ENCODE measurements at places on chromosomes 11 and 22.

DNA sequence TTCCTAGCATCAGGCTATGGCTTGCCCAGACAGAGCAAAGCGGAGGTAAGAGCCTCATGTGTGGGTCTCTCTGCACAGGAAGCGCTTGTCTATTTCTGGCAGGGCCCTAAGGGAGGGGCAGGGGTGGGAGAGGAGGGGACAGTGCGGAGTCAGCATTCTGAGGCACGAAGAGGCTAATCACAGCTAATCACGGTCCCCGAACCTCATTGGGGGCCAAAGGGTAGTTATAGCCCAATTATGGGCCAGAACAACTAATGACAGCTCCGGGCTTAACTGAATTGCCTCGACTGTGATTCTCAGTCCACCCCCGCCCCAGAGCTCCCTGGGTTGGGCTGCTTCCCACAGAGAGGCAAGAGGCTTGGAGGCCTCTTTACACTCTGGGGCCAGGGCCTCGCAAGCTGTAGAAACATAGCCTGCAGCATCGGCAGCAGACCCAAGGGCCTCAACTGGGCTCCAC is 72.7 kb upstream of the PRDM11 start:
- DNase-seq, result no peak

DNA sequence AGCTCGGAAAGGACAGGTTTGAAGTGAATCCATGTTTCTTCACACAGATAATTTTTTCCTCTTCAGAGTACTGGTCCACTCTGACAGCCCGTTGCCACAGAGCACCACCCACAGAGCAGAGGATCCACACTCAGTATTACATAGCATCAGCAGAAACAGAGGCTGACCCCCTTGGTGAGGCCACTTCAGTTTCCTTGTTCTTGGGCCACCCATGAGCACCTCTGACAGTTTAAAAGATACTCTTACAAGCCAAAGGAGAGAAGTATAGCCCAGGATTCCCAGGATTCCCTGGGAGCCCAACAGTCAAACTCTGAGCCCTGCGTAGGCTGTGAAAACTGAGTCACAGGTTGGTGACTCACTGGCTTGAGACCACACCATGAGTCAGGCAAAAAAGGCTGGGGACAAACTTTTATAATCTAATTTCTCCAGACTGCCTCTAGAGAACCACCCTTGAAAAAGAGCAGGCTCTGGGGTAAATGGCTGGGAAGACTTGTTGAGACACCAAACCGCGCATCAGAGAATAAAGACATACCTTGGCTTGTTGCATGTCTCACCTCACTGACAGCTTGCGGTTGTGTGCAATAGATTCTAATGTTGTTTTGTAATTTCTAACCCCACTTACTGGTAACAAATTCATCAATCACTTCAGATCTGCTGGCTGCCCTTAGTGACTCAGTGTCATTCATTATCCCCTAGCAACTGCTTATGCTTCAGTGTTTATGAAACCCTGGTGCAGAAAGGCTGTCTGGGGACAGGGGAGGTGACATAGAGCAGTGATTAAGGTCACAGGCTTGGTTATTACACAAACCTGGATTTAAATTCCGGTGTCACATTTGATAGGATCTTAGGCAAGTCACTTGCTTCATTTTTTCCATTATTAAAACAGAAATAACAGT is 56.9 kb upstream of the PRSS23 start:
- peak; percentile 100 for DNase-seq

GRCh38 chr22:37290737-37291136 is 8.4 kb downstream of the CYTH4 start:
- DNase-seq, result peak; percentile 36

GRCh38 chr22:17581056-17581455 is 17.8 kb downstream of the SLC25A18 start:
- no peak for DNase-seq

DNA sequence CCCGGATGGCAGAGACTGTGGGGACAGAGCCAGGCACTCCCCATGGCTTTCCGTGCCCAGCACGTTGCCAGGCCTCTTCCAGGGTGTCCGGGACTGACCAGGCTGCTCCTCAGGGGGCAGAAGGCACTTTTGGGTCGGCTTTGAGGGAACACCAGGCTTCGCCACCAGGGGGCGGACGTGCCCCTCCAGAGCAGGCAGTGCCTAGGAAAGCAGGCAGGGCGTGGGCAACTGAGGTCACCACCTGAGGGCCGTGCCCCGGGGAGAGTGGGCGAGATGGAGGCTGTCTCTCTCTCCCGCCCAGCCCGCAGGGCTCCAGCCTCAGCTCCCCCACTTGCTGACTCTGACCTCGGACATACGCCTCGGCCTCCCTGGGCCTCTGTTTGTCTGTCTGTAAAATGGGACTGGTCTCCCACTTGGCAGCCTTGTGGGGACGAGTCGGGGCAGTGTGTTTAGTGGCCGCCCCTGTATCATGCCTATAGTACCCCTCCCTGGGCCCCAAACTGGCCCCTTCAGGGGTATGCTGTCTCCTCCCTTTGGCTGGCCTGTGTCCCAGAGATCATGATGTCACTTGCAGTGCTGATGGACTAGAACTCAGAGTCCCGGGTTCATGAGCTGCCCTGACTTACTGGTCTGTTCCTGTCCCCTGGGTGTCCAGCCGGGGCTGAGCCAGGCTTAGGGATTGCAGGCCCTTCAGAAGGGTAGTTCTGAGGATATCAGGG is 4.4 kb upstream of the PRR5 start:
- DNase-seq, result peak; percentile 67

GRCh38 chr11:128696941-128697340 is 3.1 kb downstream of the FLI1 start:
- DNase-seq, result no peak

- peak; percentile 14 for DNase-seq
Measured at GRCh38 chr22:31637891-31638618, 24.0 kb downstream of the PISD start.

DNA sequence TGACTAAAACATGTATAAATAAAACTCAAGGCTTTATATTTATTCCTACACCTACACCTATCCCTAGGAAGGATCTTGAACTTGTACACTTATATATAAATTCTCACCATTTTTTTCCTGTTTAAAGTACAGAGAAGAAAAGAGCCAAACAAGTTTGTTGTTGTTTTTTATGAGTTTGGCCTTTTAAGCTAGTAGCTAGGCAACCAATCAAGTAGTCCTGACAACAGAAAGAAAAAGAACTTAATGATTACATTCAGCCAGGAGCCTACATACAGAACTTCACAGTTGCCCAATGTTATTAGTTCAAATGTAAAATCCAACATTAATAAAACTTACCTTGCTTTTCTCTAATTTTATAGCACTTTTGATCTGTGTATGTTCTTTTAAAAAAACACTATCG is 316.2 kb downstream of the SOX6 start:
- no peak for DNase-seq

GRCh38 chr22:24144056-24144777 is 37.1 kb upstream of the SUSD2 start:
- DNase-seq, result no peak

DNA sequence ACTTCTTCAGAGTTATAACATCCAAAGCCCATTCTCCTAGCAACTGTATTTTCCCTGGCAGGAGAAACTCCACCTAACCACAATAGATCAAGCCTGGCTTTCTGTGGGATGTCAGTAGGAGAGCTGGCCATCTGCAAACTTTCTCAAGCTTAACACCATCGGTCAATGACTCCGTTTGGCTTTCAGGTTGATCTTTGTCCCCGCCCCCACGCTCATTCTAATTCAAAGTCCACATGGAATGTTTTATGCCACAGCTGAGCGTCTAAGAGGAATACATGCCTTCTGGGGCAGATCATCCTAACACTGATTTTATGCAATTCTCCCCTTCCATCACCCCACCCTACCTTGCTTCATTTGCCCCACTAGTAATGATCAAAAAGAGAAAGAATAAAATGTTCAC is 4.8 kb downstream of the GVQW3 start:
- no peak for DNase-seq

DNA sequence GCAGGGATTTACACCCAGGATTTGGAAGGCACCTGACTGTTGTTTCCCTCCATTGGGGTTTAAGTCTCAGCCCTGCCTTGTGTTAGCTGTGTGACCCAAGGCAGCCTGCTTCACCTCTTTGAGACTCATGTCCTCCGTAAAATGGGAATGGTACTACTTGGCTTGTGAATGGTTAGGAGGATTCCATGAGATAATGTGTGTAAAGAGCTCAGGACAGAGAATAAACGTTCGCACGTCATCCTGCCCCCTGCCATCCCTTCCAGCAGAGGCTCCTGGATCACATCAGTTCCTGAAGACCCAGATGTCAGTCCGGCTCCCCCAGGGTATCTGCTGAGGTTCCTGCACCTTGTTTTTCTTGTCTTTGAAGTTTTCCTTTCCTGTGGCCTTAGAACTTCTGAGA is 16.8 kb upstream of the ACCSL start:
- DNase-seq, result no peak

- peak; percentile 30 for DNase-seq
Measured at GRCh38 chr11:130840679-130841078, 75.6 kb downstream of the SNX19 start.

- no peak for DNase-seq
Measured at GRCh38 chr22:19805821-19806212, 45.2 kb downstream of the TBX1 start.

GRCh38 chr22:24133187-24133965 is 47.9 kb upstream of the SUSD2 start:
- DNase-seq, result no peak

- no peak for DNase-seq
Measured at GRCh38 chr22:49014227-49015201, 813.2 kb downstream of the BRD1 start.

DNA sequence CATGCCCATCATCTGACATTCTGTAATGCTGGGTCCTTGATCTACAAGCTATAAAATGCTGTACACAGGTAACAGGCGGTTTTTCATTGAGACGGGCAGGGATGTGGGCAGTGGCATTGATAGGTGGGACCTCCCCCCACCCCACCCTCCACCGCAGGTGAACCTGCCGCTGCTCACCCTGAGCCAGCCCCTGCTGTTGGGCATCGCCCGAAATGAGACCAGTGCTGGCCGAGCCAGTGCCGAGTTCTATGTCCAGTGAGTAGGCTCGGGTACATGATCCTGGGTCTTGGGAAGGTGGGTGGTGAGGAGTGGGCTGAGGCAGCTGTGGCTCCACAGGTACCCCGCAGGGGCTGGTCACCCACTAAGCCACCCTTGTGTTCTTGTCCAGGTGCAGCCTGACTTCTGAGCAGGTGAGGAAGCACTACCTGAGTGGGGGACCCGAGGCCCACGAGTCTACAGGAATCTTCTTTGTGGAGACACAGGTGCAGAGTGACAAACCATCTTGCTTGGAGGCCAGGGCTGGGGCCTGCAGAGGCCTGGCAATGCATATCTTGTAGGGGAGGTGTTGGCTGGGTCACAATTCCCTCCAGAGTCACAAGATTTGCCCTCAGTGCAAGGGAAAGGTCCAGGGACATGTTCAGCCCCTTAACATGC is 1.1 kb upstream of the DNAJC4 start:
- no peak for DNase-seq

DNA sequence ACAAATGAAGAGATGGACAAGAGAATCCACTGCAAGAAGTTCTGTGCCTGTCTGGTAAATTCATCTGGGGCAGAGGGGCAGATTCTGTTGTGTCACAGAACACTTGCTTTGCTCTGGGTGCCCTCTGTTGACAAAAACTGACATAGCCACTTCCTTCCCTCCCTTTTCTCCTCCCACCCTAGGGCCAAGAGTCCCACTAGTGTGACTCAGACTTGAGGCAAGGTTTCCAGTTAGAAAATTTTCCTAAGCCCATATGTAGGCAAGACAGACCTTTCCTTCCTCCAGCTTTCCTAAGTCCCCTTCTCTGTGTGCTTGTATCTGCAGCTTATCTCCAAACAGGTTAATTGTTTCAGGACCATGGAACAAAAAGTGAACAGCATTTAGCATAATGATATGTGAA is 106.8 kb downstream of the RBFOX2 start:
- DNase-seq, result peak; percentile 92

DNA sequence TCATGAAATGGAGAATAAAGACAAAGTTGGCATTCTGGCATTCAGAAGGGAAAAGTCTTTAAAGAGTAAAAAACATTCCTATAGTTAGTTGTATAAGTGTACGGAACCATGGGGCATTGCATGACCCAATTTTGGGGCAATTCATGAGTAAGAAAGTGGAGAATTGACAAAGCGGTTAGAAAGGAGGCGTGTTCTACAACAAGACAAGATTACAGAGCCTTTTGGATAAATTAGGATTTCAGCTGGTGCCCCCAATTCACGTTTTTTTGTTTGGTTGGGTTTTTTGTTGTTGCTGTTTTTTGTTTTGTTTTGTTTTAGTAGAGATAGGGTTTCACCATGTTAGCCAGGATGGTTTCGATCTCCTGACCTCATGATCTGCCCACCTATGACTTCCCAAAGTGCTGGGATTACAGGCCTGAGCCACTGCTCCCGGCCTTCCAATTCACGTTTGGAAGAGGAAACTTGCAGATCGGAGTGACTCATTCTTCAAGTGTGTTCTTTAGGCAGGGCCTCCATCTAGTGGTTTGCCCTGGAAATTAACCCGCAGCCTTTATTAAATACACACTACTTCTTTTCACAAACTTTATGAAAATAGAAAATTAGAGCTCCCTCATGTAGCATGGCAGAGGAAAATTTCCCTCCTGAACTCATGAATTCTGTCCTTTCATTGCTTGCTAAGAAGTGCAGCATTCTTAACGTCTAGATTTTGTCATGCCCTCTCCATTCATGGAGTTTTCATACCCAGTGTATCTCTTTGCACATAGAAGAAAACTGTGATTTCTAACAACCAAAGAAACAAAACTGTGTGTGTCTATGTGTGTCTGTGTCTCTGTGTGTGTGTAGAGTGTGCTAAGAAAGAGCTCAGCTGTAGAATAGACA is 118.1 kb downstream of the BBOX1 start:
- DNase-seq, result peak; percentile 80

GRCh38 chr11:82194521-82194920 is 539.1 kb downstream of the FAM181B start:
- no peak for DNase-seq

DNA sequence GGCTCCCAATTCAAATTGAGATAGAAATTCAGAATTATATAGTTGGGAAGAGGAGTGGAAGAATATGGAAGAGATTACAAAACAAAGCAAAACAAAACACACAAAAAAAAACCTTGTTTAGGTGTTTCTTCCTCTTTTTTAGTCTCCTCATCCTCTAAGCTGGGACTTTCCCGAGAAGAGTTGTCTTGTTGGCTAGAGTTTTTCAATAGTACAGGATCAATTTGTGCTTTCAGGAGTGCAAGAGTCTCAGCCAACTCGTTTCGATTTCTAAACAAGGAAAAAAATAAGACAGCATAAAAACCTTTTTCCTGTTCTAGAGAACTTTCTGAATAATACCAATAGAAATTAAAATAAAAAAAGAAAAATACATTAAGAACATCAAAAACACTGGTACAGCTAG is 87.8 kb upstream of the CLNS1A start:
- no peak for DNase-seq

GRCh38 chr11:62353841-62354240 is 16.6 kb downstream of the ASRGL1 start:
- no peak for DNase-seq

Data from fibroblast of skin of right biceps (primary cell).